ENCODE measurements at places on chromosomes 7 and 10.

GRCh38 chr7:3721422-3721821, 420.4 kb downstream of the SDK1 start:
- no peak for DNase-seq

DNA sequence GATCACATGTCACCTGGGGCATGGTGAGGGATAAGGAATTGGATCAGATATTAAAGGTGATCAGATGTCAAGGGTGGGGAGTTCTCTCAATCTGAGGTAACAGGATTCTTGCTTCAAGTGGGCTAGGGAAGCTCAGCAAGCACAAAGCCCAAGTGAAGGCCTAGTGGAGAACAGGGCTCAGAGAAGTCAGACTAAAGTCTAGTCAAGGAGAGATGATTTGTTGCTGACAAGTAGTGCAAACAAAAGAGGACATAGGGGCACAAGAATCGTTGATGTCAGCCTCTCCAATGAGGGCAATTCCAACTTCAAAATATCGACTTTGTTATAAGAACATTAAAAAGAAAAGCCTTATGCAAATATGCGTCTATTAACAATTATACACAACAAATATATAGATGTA, 852.8 kb upstream of the CELF2 start:
- no peak for DNase-seq

DNA sequence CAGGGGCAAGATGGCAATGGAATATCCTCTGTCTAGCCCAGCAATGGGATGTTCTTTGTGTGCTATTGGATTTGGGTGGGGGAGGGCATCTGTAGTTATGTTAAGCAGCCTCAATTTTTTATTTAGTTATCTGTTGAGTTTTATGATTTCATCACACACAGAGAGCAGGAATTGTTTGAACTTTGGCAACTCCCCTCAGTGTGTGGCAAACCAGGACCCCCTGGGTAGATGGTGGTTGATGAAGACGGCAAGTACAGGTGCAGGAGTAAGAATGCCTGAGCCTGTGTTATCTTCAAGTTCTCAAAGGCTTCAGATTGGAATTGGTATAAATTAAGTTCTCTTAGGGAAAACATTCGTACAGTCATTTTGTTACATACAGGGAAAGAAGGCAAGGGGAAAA, 142.4 kb upstream of the SAMD8 start:
- DNase-seq, result no peak

DNA sequence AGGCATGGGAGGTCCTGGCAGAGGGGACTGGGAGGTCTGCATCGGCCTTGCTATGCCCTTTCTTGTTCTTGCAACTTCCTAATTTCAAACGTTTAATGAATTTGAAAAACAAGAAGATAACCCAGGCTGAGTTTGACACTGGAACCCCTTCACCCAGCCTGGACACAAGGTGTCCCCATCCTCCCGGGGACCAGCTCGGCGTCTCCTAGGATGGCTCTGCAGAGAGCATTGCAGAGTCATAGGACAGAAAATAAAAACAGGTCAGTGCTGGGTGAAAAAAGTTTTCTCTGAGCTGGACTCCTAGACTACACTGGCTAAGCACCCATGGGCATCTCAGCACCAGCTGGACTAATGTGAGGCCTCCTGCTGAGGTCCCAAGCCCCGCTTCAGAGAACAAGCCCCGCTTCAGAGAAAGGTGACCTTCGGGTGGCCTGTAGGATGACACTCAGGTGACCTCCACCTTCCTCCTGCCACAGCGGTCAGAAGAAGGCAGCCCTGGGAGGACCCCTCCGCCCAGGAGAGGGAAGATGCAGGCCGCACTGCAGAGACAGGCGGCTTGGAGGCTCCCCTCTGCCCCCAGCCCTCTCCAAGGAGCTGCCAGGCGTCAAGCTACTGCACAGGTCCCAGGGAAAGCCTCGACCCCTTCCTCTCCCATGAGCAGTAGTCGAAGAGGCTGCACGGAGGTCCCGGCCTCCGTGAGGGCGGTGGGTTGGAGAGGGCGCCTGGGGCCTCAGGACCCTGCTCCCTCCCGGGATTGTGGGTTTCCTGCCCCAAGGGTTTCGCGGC, 9.3 kb upstream of the UNCX start:
- no peak for DNase-seq

DNA sequence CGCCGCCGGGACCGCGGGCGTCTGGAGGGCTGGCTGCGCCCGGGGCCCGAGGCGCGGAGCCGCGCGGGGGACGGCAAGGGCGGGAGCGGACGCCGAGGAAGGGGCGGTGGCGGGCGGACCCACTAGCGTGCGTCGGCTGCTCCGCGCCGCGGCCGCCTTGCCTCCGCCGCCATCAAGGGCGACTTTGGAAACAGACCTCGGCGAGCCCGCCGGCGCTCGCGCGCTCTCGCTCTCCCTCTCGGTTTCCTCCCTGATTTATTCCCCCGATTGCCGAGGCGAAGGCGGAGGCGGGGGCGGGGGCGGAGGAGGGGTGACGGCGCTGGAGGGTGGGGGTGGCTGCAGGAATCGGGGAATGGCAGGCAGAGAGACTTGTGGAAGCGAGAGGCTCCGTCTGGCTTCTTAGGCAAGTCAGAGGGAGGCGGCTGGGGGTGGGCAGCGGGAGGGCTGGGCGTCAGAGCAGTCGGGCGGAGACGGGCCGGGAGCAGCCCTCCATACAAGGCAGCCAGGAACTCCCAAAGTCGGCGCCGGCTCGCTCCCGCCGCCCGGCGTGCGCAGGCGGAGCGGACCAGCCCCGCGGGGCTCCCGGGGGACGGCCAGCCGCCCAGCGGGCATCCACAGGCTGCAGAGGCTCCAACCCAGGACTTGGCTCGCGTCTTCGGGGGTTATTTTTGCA, at the start of gene CACNA2D1:
Gene CACNA2D1 (minus strand): TSS at position 231 of the 673 bp plus-strand sequence.
- peak; percentile 91 for DNase-seq

GRCh38 chr10:37752334-37752875, 105.0 kb downstream of the ZNF248 start:
- DNase-seq, result no peak

DNA sequence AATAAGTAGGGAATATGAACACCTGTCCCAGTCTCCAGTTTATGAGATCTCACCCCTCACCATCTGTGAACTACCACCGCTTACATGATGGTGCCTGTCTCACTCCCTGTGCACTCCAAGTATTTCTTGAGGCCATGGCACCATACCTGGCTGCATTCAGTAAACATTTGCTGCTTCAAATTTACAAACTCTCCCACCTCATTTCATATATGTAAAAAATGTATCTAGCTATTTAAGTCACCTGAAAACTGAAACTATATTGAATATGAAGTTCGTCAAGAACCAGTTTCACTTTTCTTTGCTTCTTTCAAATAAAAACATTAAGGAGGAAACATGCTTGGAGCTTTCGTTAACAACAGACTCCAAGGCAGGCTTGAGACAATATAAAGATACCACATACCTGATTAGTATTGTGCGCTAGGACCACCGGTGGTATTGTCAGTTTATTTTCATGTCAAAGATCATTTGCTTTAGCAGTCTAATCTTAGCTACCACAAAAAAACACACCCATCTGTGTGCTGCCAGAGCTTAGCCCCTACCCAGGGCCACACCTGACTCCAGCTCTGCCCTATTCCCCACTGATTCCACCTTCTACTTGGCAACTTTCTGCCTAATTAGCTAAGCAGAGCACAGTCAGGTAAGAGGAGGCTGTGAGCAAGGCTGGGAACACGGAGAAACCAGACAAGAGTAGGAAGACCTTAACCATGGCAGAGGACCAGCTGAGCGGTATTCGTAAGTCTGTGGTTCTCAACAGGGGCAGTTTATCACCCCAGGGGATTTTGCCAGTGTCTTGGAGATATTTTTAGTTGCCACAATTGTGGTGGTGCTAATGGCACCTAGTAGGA, 92.0 kb downstream of the ZFAND4 start:
- DNase-seq, result no peak

DNA sequence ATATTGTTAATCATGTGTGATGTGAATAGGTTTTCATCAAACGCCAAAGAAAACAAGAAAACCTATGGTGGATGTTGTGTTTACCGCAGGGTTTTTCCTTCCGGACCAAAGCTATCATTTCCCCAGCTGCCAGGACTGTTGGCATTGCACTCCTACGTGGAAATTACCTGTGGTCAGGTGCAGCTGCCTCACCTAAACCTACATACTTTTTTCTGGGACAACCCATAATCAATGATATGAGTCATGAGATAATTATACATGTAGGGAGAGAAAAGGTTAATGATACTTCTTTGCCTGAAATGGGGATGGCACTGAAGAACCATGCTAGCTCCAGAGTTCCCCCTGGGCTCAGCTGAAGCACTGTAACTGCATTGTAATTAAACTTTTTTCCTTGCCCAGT, 223.6 kb upstream of the SEMA3E start:
- DNase-seq, result no peak

DNA sequence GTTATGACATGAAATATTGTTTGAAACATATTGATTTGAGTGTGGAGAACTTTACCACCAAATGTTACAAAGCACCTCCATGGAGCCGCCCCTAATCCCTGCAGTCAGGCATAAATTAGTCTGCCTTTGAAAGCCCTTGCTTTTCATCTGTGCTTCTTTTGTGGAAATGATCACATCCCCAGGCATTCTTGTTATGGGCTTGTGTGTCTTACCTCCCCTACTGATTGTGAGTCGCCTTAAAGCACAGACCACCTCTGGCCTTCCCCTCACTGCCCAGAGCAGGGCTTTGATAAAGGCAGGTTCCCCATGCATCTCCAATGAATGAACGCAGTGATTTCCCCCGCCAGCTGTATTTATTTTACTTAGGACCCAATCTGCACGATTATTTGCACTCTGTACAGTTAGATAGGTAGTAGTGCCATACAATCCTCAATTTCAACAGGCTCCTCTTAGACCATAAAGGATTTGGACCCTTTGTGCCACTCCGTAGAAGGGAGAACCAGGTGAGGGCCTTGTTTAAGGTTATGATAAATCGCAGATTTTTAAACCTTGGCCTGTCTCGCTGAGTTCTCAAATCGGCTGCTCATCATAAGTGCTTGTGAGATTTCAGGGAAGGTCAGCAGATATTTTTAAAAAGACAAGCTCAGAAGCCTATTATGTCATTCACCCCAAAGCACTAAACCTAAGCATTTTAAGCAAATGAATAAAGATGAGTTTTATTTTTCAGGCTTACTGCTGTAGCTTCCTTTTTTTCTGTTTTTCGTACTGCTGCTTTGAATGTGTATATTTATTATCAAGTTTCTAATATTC, 107.8 kb downstream of the CUBN start:
- DNase-seq, result no peak

- no peak for DNase-seq
These were observed 108.8 kb upstream of the WDR11 start for GRCh38 chr10:120742373-120742772.

DNA sequence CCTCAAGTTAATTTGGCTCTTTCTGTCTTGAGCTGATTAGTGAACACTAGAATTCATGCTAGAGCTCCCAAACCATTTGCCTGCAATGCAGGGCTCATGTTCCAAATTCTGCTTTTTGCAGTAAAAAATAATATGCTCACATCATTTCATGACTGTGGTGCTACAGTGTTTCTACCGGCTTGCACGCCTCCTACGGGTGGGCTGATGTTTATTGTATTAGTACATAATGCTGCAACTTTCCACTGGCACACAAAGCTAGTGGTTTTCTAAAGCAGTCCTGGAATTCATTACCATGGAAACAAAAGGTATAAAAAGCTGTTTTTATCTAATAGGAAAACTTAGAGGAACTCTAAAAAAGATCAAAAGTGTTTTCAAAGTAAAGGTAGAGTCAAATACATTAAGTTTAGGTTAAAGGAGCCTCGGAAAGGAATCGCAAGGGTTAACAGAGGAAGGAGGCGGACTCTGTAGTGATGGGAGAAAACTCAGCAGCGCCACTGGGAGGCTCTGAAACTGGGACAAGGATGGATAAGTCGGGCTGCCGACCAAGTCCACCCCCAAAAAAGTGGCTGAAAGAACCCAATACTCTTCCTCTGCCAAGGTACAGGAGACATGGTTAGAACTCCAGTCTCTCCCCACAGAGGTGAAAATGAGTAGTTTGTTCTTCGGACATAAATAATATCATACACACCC, 25.9 kb downstream of the GRM8 start:
- DNase-seq, result no peak

- DNase-seq, result no peak
These were observed 375.8 kb downstream of the MDFIC start for GRCh38 chr7:115297656-115298055.

DNA sequence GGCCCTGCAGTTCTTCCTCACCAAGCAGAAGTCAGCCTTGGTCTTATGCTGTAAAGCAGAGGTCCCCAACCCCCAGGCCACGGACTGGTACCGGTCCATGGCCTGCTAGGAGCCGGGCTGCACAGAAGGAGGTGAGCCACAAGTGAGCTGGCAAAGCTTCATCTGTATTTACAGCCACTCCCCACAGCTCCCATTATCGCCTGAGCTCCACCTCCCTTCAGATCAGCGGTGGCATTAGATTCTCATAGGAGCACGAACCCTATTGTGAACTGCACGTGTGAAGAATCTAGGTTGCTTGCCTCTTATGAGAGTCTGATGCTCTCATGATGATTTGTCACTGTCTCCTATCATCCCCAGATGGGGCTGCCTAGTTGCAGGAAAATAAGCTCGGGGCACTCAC, 87.6 kb upstream of the NEBL start:
- DNase-seq, result no peak

DNA sequence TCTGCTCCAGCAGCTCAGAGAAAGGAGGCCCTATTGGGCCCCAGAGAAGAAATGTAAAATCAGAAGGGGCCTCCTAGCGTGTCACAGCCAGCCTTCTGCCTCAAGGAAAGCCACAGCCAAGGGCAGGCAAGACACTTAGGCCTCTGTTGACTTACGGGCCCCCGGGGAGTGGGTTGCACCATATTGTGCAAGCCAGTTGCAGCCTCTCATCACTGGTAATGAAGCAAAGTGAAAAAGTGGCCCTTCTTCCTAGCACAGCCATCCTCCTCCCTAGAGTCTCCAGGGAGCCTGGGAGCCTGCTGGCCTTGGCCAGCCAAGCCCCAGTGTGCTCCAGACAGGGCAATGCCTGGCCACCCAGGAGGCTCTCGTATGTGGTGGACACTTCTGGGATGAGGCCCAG, 56.2 kb upstream of the GDF10 start:
- peak; percentile 34 for DNase-seq

DNA sequence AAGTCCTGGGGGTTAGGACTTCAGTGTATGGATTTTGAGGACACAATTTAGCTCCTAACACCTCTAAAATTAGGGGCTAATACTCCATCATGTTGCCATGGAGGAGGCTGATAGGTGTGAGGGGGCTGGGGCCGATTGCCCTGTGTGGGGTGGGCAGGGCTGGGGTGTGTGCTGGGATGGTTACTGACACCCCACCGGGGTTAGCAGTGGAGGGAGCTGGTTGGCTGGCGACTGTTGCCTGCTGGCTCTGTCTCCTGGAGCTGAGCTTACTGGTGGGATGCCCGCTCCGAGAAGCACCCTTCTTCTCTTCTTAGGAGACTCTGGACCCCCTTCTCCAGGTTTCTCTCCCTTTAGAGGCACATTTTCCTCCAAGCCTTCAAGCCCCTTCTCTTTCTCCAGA, 22.2 kb upstream of the SH2D4B start:
- no peak for DNase-seq

GRCh38 chr10:44009891-44010632, 361.4 kb upstream of the ZNF32 start:
- DNase-seq, result no peak
